ENCODE measurements at places on chromosomes 12 and 14. TPM values are rescaled to one million over a fixed set of nuclear protein-coding genes. Genes with fewer than 3 reads are reported as not detected.
A peak's percentile ranks its signal among the peaks of the same experiment; 100 is the strongest.

DNA sequence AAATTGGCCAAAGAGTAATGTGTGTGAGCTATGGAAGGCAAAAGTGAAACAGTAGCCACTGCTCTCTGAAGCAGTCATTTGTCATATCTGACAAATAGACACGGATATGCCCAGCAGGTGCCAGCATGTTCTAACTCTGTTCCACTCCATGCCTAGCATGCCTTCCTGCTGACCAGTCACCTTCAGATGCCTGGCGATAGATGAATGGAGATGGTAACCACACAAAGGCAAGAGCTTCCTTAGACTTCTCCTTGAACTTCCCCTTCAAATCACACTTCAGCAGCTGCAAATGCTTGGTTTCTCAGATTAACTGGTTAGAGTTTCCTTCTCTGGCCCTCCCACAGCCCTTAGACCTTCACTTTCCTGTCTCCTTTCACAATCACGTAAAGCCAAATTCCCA lies 429.9 kb downstream of the DAD1 start:
- DNase-seq: peak; percentile 7

The COX8C gene
- 0.33 TPM for total RNA-seq

The LPAR5 gene
- not detected for total RNA-seq

The ESPL1 gene
- total RNA-seq: 0.26 TPM

Data from fibroblast of lung (primary cell).